ENCODE measurements at places on chromosomes 2 and 18. TPM values are rescaled to one million over a fixed set of nuclear protein-coding genes. Genes with fewer than 3 reads are reported as not detected.
A peak's percentile ranks its signal among the peaks of the same experiment; 100 is the strongest.

Gene PTH2R
- not detected for total RNA-seq

Gene MMADHC
- total RNA-seq, result 434 TPM

Gene SMPD4
- total RNA-seq, result 38.5 TPM

Gene PSMA8
- total RNA-seq, result not detected

Gene DSC1
- total RNA-seq, result not detected

Gene ALK
- 0.26 TPM for total RNA-seq

Gene UNC80
- total RNA-seq, result not detected

Gene CXCR4
- 4.3 TPM for total RNA-seq

Gene KCNG2
- total RNA-seq, result not detected

GRCh38 chr2:170310876-170311502, 133.0 kb downstream of the MYO3B start:
- no peak for DNase-seq

DNA sequence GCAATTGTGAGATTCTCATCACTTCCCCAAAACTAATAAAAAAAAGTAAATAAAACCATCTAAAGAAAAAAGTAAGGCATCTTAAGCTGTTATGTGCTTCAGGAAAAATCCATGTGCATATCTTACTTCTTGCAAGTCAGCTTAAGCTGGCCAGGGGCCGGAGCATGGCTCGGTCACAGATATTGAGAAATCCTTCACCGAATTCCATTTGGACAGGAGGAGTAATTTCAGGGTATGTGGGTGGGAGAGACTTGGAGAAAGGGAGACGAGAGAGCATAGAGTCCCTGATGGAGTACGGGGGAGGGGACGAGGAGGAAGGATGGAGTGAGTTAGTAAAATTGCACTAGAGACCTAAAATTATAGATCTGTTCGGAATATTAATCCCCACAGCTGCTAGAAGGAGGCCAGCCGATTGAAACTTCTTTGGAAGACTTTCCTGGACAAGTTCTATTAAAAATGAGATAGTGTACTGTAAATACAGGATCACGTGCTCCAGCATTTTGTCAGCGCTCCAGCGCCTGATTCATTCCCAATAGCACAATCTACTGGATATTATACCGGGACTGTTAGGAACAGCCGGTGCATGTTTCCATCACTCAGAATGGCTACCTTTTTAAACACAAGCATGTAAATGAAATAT, 438.5 kb downstream of the ZNF516 start:
- no peak for DNase-seq

- DNase-seq, result no peak
These were observed 75.3 kb downstream of the CABYR start for GRCh38 chr18:24214144-24214543.

GRCh38 chr2:174235680-174236079, 12.7 kb downstream of the OLA1 start:
- DNase-seq, result no peak

DNA sequence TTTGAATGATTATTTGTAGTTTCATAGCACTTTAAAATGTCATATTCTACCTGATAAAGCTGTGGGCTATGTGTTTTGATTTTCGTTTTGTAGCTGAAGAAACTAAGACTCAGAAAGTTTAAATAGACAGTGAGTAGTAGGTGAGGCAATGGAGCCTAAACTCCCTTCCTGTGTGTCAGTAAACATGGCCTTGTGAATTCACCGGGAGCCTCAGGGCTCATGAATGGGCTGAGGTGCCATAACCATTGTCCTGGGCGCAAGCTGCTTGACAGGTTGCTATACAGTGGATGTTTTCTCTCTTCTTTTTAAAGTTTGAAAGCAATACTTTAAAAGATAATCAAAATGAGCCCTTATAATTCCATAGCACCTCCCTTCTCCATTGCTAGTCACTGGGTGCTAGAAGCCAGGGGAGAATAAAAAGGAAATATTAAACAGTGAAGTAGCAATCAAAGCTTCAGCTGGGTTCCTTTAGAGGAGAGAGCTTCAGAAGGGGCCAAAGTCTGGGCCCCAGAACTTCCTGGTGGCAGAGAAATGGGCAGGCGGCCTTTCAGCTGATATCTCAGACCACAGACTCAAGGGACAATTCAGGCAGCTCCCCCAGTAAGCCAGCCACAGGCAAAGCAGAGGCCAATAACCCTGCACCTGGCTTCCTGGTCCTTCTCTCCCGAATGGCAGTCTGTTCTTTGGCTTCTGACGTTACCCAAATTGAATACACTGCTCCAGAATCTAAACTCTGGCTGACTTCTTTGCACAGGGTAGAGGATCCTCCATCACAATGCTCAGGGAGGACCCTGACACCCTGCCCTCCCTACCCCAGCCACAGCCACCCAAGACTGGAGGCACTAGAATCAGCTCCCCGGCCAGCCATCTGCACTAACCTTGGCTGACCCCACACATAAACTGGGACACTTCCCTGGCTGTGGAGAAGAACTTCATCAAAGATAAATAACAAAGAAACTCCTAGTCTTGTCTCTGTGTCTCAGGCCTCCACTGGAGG, 51.8 kb upstream of the NPAS2 start:
- no peak for DNase-seq

GRCh38 chr2:203347375-203347774, 19.2 kb downstream of the ABI2 start:
- no peak for DNase-seq

DNA sequence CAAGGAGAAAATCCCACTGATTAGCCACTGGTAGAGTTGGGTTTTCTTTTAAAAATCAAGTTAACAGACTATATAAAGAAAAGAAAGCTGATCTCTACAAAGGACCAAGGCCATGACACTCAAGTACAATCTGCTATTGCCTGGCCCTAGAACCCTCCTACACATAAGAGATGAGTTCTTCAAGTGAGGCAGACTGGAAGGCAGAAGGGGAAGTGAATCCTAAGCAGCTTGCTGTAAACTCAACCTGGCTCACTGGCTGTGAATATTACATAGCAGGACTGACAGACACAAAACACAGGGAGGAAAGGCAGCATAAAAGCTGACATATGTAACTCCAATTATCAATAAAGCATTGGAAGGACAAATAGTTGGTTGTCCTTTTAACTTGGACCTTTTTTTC, 65.4 kb downstream of the TRIP12 start:
- DNase-seq, result no peak

- DNase-seq, result no peak
These were observed 236.3 kb upstream of the ID2 start for GRCh38 chr2:8445580-8445979.

GRCh38 chr2:109098921-109099273, 30.1 kb upstream of the SH3RF3 start:
- DNase-seq, result no peak

GRCh38 chr2:184945326-184945725, 347.0 kb downstream of the ZNF804A start:
- DNase-seq, result no peak

- no peak for DNase-seq
These were observed 84.6 kb upstream of the TFPI start for GRCh38 chr2:187638840-187639239.

DNA sequence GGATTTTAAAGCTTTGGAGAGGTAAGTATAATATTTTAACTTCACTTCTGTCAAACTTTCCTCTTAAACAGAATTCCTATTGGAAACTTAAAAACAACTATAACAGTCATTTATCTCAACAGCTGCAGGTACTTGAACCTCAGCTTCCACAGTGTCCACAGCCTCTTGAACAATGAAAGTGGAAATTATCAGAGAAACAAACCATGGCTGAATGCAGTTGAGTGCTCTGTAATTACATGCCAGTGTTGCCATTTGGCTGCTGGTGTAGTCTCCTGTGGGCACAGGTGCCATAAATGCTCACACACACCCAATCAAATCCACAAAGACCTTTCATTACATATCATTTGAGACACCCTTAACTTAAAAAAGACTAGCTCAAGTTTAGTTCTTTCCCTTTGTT, 125.1 kb downstream of the CPS1 start:
- DNase-seq, result no peak

GRCh38 chr18:76005632-76006208, 489.3 kb downstream of the ZNF516 start:
- no peak for DNase-seq

- peak; percentile 97 for DNase-seq
These were observed at the start of the genes SEPTIN10 and SOWAHC for GRCh38 chr2:109613922-109614714. Gene SEPTIN10, minus strand, starts transcription at chr2:109613966. Its CDS starts 139 bp downstream, at chr2:109613827. Gene SOWAHC, plus strand, starts transcription at chr2:109614364. Its CDS starts 126 bp downstream, at chr2:109614490.

GRCh38 chr2:213015387-213016165, 135.8 kb downstream of the IKZF2 start:
- DNase-seq, result no peak

- no peak for DNase-seq
These were observed 293.8 kb upstream of the SLC14A2 start for GRCh38 chr18:45321520-45321919.

DNA sequence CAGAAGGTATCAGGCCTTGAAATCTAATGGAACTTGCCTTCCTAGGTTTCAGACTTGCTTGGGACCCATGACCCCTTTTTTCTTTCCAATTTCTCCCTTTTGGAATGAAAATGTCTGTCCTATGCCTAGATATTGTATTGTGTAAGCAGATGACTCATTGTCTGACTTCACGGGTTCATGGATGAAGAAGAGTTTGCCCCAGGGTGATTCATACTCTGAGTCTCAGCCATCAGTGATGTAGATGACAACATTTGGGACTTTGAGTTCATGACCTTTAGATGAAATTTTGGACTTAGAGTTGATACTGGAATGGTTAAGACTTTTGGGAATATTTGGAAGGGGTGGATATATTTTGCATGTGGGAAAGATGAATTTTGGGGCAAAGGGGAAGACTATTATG, 11.2 kb upstream of the SCYGR5 start:
- DNase-seq, result peak; percentile 86

DNA sequence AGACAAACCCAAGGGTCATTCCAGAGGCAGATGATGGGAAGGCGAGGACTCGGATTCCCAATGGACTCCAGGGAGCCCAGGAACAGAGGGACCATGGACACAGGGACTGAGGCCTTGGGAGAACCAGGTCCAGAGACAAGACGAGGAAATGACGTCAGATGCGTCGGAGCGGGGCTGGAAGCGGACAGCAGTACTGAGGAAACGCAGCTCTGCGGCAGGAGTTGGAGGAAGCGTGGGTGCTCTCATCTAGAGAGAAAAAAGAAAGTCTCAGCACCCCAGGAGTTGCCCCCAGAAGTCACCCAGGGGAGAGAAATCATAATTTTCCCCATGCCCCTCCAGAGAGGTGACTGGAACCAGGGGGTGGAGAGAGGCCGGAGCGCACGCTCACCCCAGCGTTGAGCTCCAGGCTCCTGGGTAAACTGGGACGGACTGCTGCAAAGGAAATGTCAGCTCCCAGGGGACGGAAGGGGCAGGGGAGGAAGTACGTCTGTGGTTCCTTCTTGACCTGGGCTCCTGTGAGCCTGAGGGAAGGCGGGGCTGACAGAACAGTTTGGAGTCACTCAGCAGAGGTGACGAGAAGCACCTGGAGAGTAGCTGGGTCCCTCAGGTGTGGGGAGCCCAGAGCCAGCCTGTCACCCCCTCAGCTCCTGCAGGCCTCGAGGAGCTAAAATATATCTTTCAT, 44.7 kb downstream of the CMPK2 start:
- DNase-seq, result no peak

- DNase-seq, result no peak
These were observed 4.8 kb upstream of the CAPN14 start for GRCh38 chr2:31222071-31222470.

- no peak for DNase-seq
These were observed 674 bp downstream of the EVX2 start for GRCh38 chr2:176082824-176083751.
